Transverse colon (tissue), 4 donors: ENCODE measurements at places on chromosomes 2 and 18.

DNA sequence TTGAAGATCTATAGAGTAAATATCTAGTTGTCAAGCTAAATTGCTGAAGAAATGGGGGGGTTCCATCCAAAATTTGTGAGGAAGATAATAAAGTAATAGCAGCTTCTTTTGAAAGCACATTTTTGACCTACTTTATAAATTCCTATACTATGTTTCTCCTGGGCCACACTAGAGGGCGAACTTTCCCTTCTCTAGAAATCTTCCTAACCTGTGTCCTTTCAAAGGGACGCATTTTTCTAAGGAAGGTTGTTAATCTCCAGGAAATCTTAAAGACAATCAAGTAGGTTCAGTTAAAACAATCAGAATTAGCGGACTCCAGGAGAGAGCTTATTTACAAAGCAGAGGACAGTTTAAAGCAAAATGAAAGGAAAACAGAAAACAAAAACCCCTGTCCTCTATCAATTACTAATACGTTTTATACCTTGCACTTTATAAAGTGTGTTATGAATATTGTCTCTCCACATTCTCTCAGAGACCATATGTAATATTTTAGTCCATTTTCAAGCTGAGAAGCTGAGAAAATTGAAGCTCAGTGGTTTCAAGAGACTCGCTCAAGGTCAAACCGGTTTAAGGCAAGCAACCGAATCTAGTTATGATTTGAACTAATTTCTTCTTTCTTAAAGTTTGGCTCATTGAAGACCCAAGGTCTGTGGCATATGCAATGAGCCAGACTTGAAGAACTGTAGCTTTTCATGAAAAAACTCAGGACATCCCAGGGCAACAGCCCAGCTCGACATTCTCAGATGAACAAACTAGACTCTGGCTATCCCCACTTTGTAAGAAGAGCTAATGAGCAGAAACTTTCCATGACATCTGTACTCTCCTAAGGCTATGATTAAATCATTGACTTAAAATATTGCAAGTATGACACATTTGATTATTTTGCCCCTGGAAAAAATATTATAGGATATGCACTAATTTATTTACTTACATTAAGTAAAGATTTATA is 273.6 kb downstream of the PAX3 start:
- H3K4me3 ChIP-seq = no peak overlapping the region
- H3K27ac ChIP-seq = no peak overlapping the region
- no peak for DNase-seq
- no peaks in the 10 kb centered on the region for H3K27me3 ChIP-seq

- H3K4me1 ChIP-seq = no peaks in the 10 kb centered on the region
- peak; percentile 34 for DNase-seq
- no peaks in the 10 kb centered on the region for H3K36me3 ChIP-seq
- no peaks in the 10 kb centered on the region for H3K27me3 ChIP-seq
- H3K4me3 ChIP-seq = no peak overlapping the region
- peak overlapping the region; percentile 7 for H3K27ac ChIP-seq
Observed at GRCh38 chr18:2903006-2903405, 56.2 kb downstream of the EMILIN2 start.

GRCh38 chr2:1742681-1743395 is 1.5 kb downstream of the PXDN start:
- peaks cover 11% of the 10 kb centered on the region for H3K4me1 ChIP-seq
- H3K27me3 ChIP-seq = peaks cover 31% of the 10 kb centered on the region
- peak overlapping the region; percentile 67 for H3K4me3 ChIP-seq
- H3K36me3 ChIP-seq = no peaks in the 10 kb centered on the region

GRCh38 chr2:242060212-242060835 is 190.8 kb downstream of the RTP5 start:
- H3K36me3 ChIP-seq = no peaks in the 10 kb centered on the region
- H3K4me1 ChIP-seq = no peaks in the 10 kb centered on the region
- no peak overlapping the region for H3K27ac ChIP-seq
- H3K27me3 ChIP-seq = peaks cover 34% of the 10 kb centered on the region

- DNase-seq = no peak
- H3K4me1 ChIP-seq = no peaks in the 10 kb centered on the region
- no peaks in the 10 kb centered on the region for H3K27me3 ChIP-seq
- H3K27ac ChIP-seq = no peak overlapping the region
- no peak overlapping the region for H3K4me3 ChIP-seq
Observed at GRCh38 chr2:165294912-165295311, 55.7 kb downstream of the SCN2A start.

GRCh38 chr2:118633371-118634018 is 214.0 kb downstream of the EN1 start:
- no peaks in the 10 kb centered on the region for H3K36me3 ChIP-seq
- H3K4me3 ChIP-seq = no peak overlapping the region
- no peak overlapping the region for H3K27ac ChIP-seq
- H3K27me3 ChIP-seq = no peaks in the 10 kb centered on the region
- no peak for DNase-seq

DNA sequence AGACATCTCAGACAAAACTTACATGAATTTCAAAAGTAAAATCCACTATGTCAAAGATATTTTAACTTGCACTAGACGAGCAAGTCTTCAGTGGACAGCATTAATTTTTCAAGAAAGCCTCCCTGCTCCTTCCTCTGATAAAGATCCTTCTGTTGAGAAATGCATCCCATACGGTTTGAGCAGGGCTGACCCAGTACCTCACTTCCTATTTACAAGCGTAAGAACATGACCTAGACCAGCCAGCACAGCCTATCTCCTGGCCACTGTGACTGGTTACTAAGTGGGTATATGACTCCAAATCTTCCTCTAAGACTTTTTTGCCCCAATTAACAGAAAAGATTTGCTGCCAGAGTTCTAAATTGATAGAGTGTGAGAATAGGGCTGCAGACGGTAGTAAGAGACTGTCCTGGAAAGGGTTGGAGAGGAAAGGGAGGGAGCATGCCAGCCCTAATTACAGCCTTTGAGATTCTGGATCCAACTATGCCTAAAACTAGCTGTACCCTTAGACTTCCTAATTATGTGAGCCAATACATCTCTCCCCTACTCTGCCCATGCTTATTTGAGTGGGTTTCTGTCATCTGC is 108.4 kb downstream of the PRELID3A start:
- H3K27me3 ChIP-seq = no peaks in the 10 kb centered on the region
- no peaks in the 10 kb centered on the region for H3K4me1 ChIP-seq
- no peak overlapping the region for H3K4me3 ChIP-seq
- H3K27ac ChIP-seq = no peak overlapping the region
- no peak for DNase-seq

DNA sequence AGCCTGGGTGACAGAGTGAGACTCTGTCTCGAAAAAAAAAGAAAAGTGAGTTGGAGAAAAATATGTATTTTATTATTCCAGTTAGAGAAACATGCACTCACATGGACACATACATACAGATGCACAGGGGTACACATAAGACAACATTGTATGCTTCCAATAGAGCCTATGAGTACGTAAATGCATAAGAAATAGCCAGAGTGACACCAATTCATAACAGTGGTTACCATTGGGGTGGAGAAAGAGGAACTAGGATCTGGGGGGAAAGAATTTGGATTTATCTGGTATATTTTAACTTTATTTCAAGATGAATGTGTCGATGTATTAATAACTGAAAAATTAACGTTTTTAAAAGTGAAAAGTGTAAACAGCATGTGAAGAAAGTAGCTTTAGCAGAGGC is 16.1 kb downstream of the IL36A start:
- H3K27me3 ChIP-seq = peaks cover 19% of the 10 kb centered on the region
- no peaks in the 10 kb centered on the region for H3K4me1 ChIP-seq
- H3K27ac ChIP-seq = no peak overlapping the region

DNA sequence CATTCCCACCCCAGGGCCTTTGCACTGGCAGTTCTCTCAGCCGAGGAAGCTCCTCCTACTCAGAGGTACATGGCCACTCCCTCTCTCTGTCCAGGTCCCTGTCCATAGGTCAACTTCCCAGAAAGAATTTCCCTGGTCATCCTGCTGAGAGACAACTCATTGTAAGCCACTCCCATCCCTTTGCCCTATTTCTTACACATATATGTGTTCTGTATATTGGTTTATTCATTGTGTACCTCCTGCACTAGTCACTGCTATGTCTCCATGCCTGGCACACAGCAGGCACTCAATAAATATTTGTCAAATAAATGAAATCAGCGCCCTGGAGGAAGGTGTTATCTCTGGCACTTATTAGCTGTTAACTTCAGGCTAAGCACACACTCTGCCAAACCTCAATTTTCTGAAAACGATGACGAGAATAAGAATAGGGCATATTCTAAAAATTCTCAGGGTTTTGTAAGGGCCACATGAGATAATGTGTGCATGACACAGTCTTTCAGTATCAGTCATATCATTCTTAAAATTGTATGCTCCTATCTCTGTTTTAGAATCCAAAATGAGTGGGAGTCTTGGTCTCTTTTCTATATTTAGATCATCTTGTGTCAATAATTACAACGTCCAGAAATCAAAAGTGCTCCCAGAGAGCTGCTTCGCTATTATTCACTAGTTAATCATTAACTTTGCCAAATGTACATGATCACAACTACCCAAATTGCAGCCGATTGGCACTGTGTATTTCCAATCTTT is 198.0 kb downstream of the ALK start:
- H3K4me3 ChIP-seq = no peak overlapping the region
- H3K4me1 ChIP-seq = no peaks in the 10 kb centered on the region
- DNase-seq = peak; percentile 7
- no peaks in the 10 kb centered on the region for H3K36me3 ChIP-seq

DNA sequence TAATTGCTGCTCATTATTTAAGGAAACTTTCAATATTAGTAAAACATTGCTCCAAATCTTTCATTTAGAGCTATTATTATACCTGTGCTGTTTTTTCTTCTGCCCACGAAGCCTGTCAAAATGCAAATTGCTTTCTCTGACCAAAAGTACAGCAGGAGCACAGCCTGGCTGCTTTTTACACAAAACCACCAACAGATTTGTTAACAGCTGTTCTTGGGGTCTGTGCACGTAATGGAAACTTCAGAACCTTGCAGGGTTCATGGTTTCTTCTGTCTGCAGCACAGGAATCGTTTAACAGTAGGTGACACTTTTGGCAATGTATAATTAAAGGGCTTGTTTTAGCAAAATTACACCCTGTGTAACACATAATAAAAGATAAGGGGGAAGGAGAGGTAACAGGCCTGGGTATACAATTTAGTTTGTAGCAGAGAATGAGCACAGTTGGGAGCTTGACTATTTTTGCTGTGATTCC is 447.3 kb downstream of the KCNJ3 start:
- no peak overlapping the region for H3K27ac ChIP-seq
- H3K4me3 ChIP-seq = no peak overlapping the region
- no peaks in the 10 kb centered on the region for H3K4me1 ChIP-seq

GRCh38 chr2:197163712-197164140 is 146.9 kb downstream of the ANKRD44 start:
- no peaks in the 10 kb centered on the region for H3K27me3 ChIP-seq
- H3K27ac ChIP-seq = no peak overlapping the region
- no peaks in the 10 kb centered on the region for H3K36me3 ChIP-seq
- no peak overlapping the region for H3K4me3 ChIP-seq
- DNase-seq = no peak

GRCh38 chr2:27249891-27250651 is 12.8 kb downstream of the SLC30A3 start:
- no peak overlapping the region for H3K4me3 ChIP-seq
- peak; percentile 58 for DNase-seq
- H3K36me3 ChIP-seq = no peaks in the 10 kb centered on the region
- H3K4me1 ChIP-seq = no peaks in the 10 kb centered on the region
- peaks cover 40% of the 10 kb centered on the region for H3K27me3 ChIP-seq
- no peak overlapping the region for H3K27ac ChIP-seq

GRCh38 chr18:45785134-45785533 is 40.3 kb upstream of the SIGLEC15 start:
- no peaks in the 10 kb centered on the region for H3K27me3 ChIP-seq
- H3K27ac ChIP-seq = no peak overlapping the region
- H3K4me3 ChIP-seq = no peak overlapping the region
- H3K36me3 ChIP-seq = no peaks in the 10 kb centered on the region
- no peaks in the 10 kb centered on the region for H3K4me1 ChIP-seq
